ENCODE measurements at places on chromosomes 4 and X.

DNA sequence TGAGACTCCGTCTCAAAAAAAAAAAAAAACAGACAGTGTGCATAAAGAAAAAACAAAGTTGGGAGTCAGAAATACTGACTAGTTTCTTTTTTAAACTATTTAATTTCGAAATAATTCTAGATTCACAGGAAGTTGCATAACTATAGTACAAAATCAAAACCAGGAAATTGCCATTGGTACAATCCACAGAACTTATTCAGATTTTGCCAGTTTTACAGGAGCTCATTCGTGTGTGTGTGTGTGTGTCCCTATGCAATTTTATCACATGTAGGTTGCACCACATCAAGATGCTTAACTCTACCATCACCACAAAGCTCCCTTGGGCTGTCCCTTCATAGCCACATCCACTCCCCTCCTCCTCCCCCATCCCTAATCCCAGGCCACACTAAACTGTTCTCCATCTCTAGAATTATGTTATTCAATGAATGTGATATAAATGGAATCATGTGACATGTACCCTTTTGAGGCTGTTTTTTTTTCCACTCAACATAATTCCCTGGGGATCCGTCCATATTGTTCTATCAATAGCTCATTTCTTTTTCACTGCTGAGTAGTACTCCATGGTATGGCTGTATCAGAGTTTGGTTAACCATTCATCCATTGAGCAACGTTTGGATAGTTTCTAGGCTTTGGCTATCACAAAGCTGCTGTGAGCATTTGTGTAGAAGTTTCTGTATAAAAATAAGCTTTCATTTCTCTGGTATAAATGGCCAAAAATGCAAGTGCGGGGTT lies 16.3 kb upstream of the DDX3X start:
- no peak for DNase-seq

- DNase-seq = no peak
Observed at GRCh38 chr4:107380190-107380589, 339.8 kb downstream of the PAPSS1 start.

GRCh38 chrX:139890991-139891700 lies 41.7 kb downstream of the ATP11C start:
- no peak for DNase-seq

GRCh38 chr4:181289198-181289597 lies 954.0 kb upstream of the TENM3 start:
- no peak for DNase-seq

DNA sequence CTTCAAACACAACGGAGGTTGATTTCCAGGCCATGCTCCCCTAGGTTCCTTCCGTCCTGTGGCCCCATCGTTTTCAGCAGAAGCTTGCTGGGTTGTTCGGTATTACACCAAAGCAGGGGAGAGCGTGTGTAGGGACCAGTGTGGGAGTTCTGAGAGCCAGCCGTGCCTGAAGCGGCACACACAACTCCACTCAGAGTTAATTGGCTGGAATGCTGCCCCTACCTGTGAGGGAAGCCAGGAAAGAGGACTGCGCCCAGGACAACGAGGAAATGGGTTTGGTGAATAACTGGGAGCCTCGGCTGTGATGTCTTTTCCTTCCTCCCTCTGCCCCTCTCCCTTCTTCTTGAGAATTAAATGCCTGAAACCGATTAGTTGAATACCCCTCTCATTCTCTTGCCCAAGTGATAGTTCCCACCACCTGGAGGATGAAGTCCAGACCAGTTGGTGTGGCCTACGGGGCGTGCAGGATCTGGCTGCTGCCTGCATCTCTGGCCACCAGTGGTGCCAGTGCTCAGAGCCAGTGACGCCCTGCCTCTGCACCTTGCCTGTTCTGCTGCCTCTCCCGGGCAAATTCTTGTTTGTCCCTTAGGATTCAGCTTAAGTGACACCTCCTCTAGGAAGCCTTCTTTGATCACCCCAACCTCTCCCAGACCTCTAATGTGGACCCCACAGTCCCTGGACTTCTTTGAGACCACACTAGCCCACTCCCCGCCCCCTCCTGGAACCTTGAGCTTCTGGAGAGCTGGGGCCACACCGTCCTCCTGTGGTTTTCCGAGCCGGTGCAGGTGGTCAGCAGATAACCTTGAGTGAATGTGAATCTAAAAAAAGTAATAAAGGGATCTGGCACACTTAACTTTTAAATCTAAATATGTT lies 33.6 kb downstream of the TBC1D14 start:
- DNase-seq = no peak

- DNase-seq = no peak
Observed at GRCh38 chr4:145320294-145320693, 139.9 kb upstream of the OTUD4 start.

Data from cerebellar nuclear complex (tissue), 1 donor.